Posterior vena cava (tissue), 2 donors: ENCODE measurements at places on chromosomes 2 and 18. TPM values are rescaled to one million over a fixed set of nuclear protein-coding genes. Genes with fewer than 3 reads are reported as not detected.

GRCh38 chr2:109080109-109080508 lies 48.9 kb upstream of the SH3RF3 start:
- no peak for DNase-seq

- DNase-seq: no peak
Measured at GRCh38 chr18:41982942-41983660, 28.1 kb downstream of the PIK3C3 start.

DNA sequence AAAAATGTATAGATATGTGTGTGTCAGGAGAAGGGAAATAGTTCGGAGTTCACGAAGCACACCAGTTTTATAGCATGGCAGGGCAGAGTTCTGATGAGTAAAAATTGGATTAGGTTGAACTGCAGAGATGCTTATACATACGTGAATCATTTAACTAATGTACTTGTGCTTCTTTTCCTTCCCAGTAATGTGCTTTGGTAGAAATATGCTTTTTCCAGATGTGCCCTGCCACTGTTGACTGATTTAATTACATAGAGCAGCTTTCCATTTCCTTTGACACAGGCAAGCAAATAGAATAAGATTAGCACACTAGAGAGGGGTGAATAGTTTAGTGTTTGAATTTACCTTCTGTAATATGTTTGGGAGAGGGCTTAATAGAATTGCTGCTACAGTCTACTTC lies 28.9 kb upstream of the ARMC9 start:
- no peak for DNase-seq

DNA sequence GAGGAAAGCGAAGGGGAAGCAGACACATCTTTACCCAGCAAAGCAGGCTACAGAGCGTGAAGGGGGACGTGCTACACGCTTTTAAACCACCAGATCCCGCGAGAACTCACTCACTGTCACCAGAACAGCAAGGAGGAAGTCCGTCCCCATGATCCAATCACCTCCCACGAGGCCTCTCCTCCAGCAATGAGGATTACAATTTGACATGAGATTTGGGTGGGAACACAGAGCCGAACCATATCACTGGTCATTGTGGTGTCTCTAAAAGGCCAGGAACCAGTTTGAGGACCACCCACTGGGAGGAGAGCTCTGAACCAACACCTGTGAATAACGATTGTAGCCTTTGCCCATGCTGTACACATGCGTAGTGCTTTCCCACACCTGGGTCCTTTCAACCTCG lies 116.6 kb upstream of the FAM136A start:
- no peak for DNase-seq

- DNase-seq: no peak
Measured at GRCh38 chr2:99389371-99389770, 52.2 kb downstream of the EIF5B start.

GRCh38 chr2:222673883-222674282 lies 2.4 kb downstream of the MOGAT1 start:
- no peak for DNase-seq

- no peak for DNase-seq
Measured at GRCh38 chr2:222652491-222653255, 3.2 kb downstream of the FARSB start.

- DNase-seq: no peak
Measured at GRCh38 chr2:159090514-159091201, 122.2 kb downstream of the TANC1 start.

GRCh38 chr18:78792736-78793135 lies 186.9 kb upstream of the SALL3 start:
- DNase-seq: peak; percentile 49

DNA sequence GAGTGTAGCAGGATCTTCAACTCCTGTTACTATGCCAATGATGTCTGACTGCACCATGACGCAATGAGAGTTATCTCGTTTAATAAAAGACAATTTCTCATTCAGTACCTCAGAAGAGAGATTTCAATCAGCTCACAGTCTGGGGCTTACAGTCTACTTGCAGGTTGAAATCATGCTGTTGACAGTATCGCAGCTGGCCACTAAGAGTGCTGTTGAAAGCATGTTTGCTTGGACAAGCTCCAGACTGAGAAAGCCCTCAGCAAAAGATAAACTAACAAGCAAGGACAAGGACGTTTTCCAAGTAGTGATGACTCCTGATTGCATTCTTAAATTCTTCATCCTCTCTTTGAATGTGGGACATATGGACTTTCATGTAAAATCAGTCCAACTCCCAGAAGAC lies 145.2 kb upstream of the SYT4 start:
- DNase-seq: no peak

GRCh38 chr2:240292035-240292574 lies 143.4 kb upstream of the GPC1 start:
- no peak for DNase-seq

GRCh38 chr2:136383167-136383566 lies 265.2 kb upstream of the CXCR4 start:
- no peak for DNase-seq

DNA sequence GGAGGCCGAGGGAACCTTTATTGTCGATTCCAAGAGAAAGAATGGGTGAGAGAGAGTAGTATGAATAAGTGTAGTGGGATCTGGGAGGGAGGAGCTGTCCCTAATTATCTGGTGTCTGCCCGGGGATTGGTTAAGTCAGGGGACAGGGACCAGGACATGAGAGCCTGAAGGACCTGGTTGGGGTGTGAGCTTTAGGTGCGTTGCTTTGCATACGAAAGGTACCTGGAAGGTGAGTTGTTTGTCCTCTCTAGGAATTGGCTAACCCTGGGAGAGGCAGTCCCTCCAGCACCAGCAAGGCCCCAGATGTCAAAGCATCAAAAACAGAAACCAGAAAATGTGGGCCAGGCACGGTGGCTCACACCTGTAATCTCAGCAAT lies 48.1 kb upstream of the RPL31 start:
- DNase-seq: peak; percentile 59

DNA sequence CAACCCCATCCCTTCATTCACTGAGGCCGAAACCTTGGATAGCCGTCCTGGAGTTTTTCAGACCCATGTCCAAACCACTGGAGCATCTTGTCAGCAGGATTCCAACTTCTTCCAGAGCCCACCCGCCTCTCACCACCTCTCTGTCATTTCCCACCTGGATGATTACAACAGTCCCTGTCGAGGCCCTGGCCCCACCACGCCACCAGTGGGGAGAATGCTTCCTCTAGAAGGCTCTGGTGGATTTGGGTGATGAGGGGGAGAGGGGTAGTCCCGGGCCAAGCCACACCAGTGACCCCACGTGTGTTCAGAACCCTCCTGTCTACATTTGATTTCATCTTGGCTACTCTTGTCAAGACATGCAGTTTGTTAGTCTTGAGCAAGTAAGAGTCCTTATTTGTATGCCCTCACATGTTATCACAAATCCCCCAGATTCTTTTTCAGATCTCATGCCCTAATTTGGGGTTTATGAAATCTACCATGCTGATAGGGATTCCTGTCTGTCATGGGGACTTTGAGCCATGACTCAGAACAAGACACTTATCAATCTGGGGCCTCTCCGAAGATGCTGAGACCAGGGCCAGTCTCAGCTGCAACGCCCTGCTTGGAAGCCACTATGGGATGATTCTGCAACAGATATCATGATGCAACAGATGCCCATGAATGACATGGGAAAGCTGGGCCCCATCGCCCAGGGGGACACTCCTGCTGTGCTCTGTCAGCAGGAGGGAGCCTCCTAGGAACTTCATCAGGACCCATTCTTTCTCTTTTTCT lies 186.1 kb downstream of the ZFP36L2 start:
- DNase-seq: peak; percentile 64

DNA sequence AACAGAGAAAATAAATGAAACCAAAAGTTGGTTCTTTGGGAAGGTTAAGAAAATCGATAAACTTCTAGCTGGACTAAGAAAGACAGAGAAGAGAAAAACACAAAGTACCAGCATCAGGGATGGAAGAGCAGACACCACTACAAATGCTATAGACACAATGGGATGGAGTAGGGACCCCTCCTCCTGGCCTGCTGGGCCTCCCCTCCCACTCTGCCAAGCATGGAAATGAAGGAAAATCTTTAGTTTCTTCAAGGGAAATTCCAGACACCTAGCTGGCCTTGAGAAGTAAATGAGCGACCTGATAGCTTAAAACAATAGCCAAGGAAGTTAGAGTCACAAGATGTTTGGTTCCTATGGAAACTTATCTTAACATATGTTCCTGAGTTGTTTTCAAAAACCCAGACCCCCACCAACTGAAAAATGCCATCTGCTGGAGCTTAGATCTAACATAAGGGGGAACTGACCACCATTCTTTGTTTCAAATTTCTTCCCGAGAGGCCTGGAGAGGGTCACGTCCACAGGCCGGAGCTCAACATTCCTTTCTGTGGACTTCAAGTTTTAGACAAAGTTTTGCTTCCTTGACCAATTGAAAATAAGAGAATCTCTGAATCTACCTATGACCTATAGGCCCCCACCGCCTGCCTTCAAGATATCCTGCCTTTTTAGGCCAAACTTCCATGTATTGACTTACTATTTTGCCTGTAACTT lies 101.9 kb downstream of the BIN1 start:
- no peak for DNase-seq

- peak; percentile 81 for DNase-seq
Measured at GRCh38 chr2:27118525-27119329, at the start of gene CGREF1. Gene CGREF1, minus strand, starts transcription at chr2:27119128. Its CDS starts 14,762 bp downstream, at chr2:27104366.

DNA sequence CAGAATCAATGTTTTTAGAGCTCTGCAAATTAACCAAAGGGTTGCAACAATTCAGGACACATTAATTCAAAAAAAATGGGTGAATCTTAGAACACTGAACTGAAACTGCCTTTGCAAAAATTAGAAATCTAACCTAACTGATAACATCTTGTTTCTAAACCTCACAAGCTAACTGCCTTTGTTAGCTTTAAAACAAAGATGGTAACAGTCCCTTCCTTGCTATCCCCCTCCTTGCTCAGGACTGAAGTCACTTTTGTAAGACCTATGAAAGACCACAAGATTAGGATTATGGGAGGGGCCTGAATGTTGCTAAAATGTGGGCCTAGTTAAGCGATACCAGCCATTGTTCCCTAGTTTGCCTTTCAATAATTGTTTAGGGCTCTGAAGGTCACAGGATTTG lies 44.9 kb upstream of the LONRF2 start:
- no peak for DNase-seq

- DNase-seq: no peak
Measured at GRCh38 chr2:213429516-213429915, 145.3 kb downstream of the SPAG16 start.

DNA sequence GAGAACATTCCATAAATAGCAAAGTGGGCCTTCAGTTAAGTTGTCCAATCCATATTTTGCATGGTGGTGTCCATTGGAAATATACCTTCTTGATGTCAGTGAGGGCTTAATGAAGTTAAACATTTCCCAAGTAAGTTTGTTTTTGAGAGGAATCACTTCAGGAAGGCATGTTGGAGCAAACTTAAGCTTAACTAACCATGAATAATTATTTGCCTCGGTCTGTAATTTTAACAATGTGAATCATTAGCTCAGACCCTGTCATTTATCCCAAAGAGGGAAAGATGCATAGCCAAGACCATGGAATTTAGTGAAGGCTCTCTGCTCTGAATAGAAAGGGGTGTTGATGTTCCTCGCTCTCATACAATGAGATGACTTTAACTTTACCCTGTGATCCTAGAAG lies 47.4 kb downstream of the SPATS2L start:
- no peak for DNase-seq

- DNase-seq: no peak
Measured at GRCh38 chr2:168773719-168774521, 28.5 kb upstream of the NOSTRIN start.

CPS1 gene
- total RNA-seq: 5.5 TPM

CENPA gene
- total RNA-seq: 1.2 TPM

EFHD1 gene
- total RNA-seq: 69.7 TPM

GPR17 gene
- 0.10 TPM for total RNA-seq

AGBL5 gene
- total RNA-seq: 22.9 TPM

DQX1 gene
- total RNA-seq: not detected

LAMA3 gene
- 38.6 TPM for total RNA-seq

SERPINB4 gene
- not detected for total RNA-seq

CIDEA gene
- total RNA-seq: not detected

DSC3 gene
- total RNA-seq: 0.43 TPM

ZNF521 gene
- 44.5 TPM for total RNA-seq

HMSD gene
- total RNA-seq: not detected

FER1L5 gene
- not detected for total RNA-seq

AFF3 gene
- total RNA-seq: 15.5 TPM
